ENCODE measurements at places on chromosomes 7 and 10. TPM values are rescaled to one million over a fixed set of nuclear protein-coding genes. Genes with fewer than 3 reads are reported as not detected.
A peak's percentile ranks its signal among the peaks of the same experiment; 100 is the strongest.

DNA sequence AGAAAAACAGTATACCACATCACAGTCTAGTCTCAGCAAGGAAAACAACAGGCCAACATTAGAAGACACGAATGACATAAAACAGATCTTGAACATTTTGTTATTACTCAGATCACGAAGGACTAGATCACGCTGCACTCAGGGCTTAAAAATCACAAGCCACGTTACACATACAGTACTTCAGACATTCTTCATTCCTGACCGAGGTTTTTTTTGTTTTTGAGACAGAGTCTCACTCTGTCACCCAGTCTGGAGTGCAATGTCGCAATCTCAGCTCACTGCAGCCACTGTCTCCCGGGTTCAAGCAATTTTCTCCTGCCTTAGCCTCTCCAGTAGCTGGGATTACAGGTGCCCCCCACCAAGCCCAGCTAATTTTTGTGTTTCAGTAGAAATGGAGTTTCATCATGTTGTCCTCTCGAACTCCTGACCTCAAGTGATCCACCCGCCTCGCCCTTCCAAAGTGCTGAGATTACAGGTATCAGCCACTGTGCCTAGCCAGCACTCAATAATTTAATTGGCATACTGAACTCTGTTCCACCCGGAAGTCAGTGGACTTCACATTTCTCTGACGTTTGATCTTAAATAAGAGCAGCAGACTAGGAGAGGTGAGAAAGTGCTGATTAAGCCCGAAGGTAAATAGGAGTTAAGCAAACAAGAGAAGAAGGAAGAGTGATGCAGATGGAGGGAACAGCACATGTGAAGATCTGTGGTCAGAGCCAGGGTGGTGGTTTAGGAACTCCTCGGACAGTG lies 3.5 kb downstream of the AIMP2 start:
- DNase-seq = peak; percentile 42
- peaks cover 12% of the 10 kb centered on the region for H3K36me3 ChIP-seq
- peaks cover 15% of the 10 kb centered on the region for H3K4me1 ChIP-seq
- no peak overlapping the region for H3K4me3 ChIP-seq
- no peaks in the 10 kb centered on the region for H3K27me3 ChIP-seq

GRCh38 chr7:147412109-147412508 lies 1178.5 kb upstream of the C7orf33 start:
- no peaks in the 10 kb centered on the region for H3K36me3 ChIP-seq
- no peak overlapping the region for H3K4me3 ChIP-seq
- no peaks in the 10 kb centered on the region for H3K27me3 ChIP-seq
- DNase-seq = no peak

FOXP2 gene
- total RNA-seq = 51.6 TPM

NUTM2A gene
- total RNA-seq = not detected

All from stomach (tissue), 19 donors.